A549 treated with AZD2906 at 1 μM for 4 hours (cell line): ENCODE measurements at places on chromosomes 7 and 10. TPM values are rescaled to one million over a fixed set of nuclear protein-coding genes. Genes with fewer than 3 reads are reported as not detected.

FGFBP3 gene
- 2.1 to 2.7 TPM (median 2.6 TPM) in 5 replicates for total RNA-seq

SSC4D gene
- total RNA-seq: 0.73 to 1.4 TPM (median 1.3 TPM) in 5 replicates

HMX3 gene
- 0.06 to 0.10 TPM (median 0.09 TPM) in 4 of 5 replicates, not detected in the other for total RNA-seq

NYAP1 gene
- 4.1 to 7.9 TPM (median 6.7 TPM) in 5 replicates for total RNA-seq

CADPS2 gene
- 0.02 to 0.06 TPM (median 0.03 TPM) in 5 replicates for total RNA-seq

BLNK gene
- total RNA-seq: 0.06 TPM in 1 of 5 replicates, not detected in the others

PCLO gene
- 0.77 to 1.5 TPM (median 0.85 TPM) in 5 replicates for total RNA-seq
